ENCODE measurements at places on chromosomes 5 and 9.

DNA sequence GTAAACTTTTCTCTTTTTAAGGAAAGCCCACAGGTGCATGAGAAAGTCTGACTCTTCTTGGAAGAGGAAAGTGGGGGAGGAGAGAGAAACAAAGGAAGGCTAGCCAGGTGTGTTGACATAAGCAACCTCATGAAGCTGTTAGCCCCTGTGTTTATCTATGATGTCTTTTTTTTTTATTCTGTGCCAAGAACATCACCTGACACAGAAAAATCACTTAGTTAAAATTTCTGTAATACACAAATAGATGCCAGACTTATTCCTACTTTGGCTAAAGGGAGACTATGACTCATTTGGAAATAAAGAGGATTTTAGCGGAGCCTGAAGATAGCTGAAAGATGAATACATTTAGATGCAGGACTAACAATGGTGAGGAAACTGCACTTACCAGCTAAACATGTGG lies 58.3 kb downstream of the BAAT start:
- no peak for DNase-seq

GRCh38 chr5:124581738-124582560 lies 164.5 kb downstream of the ZNF608 start:
- no peak for DNase-seq

- no peak for DNase-seq
These were observed 330.0 kb downstream of the RASEF start for GRCh38 chr9:82732928-82733327.

GRCh38 chr9:120524038-120524437 lies 55.9 kb downstream of the CDK5RAP2 start:
- DNase-seq, result no peak

DNA sequence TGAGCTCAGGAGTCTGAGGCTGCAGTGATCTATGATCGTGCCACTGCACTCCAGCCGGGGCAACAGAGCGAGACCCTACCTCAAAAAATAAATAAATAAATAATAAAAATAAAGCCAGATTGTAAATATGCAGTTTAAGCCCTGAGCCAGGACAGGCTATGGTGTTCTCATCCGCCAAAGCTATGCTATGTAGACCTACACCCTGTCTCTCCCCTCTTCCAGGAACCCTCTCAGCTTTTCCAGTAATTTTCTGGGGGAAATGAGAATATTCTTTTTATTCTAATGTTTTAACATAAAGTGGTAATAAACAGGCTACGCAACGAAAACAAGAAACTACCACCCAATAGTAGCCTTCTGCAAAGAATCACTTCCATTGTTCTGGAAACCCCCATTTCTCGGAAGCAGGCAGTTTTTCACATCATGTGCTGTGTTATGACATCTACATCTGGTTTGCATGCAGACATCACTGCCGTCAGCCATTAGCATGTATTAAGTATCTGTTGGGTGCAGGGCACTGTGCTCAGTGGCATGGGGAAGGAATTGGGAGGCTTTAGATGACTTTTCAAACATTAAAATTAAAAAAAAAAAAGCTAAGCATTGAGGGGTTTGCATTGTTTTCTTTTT lies 38.0 kb upstream of the F2R start:
- DNase-seq, result no peak

DNA sequence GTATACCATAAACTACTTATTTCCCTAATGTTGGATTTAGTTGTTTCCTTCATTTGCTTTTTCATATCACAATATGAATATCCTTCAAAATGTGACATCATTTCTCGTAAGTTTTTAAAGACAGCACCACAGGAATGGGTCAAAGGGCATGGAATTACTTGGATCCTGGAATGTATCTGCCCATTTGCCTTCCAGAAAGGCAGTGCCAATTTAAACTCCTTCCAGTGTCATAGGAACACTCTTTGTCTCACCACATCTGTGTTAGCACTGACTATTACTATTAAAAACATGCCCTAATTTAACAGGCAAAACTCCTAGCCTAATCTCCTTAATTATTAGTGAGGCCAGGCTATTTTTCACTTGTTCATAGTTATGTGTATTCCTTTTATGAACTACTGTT lies 58.0 kb downstream of the SPTLC1 start:
- DNase-seq, result no peak

GRCh38 chr9:79615038-79615437 lies 43.3 kb downstream of the TLE4 start:
- no peak for DNase-seq

GRCh38 chr9:13352451-13352979 lies 73.0 kb upstream of the MPDZ start:
- no peak for DNase-seq

- no peak for DNase-seq
These were observed 62.1 kb downstream of the SLC44A1 start for GRCh38 chr9:105306351-105307140.

GRCh38 chr5:171129308-171129707 lies 179.7 kb upstream of the TLX3 start:
- no peak for DNase-seq

DNA sequence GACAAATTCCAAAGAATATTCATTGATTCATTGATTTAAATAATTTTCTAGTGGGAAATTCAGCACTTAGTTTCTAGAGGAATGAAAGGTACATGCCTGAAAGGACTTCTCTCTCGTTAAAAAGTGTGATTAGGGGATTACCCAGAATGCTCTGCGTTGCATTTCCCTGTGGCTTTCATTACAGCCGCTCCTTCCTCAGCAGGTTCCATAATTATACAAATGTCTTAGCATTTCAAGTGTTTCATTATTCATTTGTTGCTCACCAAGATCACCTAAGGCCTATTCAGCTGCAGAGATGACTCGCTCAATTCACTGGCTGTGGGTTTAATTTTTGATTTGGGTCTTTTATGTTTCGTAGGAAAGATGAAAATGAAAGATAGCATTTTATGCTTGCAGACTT lies 52.8 kb downstream of the SPATA31C2 start:
- peak; percentile 2 for DNase-seq

- DNase-seq, result no peak
These were observed 7.3 kb downstream of the CDC14B start for GRCh38 chr9:96612105-96612965.

DNA sequence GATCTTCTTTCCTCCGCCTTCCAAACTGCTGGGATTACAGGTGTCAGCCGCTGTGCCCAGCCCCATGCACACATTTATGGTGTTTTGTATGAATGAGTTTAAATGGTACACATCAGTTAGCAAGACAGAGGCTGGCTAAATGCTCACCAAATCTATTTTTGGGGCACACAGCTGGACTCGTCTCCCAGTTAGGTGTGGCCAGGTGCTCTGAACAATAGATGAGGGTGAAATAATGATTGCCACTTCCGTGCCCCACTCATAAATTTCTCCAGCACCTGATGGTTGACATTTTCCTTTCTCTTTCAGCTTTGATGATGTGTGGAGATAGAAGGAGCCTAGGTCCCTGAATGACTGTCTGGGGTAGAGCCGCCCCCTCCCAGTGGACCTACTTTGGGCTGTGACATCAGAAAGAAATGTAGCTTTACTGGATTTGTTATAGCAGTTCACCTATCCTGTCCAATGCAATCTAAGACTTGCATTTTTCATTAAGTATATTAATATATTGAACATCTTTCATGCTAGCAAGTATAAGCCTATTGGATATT lies 8.6 kb upstream of the RAPGEF1 start:
- no peak for DNase-seq

GRCh38 chr5:141100243-141100805 lies at the start of gene PCDHB3:
PCDHB3 (plus strand) TSS chr5:141100473; CDS start chr5:141100650, 177 bp downstream.
- DNase-seq, result no peak

DNA sequence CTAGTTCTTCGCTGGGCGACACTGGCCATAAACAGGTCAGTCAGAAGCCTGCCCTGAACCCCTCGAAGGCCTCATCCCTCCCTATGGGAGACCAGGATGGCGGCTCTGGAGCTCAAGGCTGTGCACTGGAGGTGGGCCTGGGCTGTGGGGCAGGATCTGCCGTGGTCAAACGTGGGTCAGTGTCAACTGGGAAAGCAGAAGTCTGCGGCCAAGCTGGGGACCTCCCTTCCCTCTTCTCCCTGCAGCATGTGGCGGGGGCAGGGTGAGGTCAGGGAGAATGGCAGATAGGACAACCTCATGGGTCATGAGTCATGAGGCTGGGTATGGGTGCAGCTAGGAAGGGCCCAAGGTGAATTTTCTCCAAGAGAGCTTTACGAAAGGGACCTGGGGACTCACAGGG lies 132.9 kb downstream of the RXRA start:
- no peak for DNase-seq

GRCh38 chr5:151284392-151284967 lies 19.1 kb downstream of the SLC36A3 start:
- no peak for DNase-seq

DNA sequence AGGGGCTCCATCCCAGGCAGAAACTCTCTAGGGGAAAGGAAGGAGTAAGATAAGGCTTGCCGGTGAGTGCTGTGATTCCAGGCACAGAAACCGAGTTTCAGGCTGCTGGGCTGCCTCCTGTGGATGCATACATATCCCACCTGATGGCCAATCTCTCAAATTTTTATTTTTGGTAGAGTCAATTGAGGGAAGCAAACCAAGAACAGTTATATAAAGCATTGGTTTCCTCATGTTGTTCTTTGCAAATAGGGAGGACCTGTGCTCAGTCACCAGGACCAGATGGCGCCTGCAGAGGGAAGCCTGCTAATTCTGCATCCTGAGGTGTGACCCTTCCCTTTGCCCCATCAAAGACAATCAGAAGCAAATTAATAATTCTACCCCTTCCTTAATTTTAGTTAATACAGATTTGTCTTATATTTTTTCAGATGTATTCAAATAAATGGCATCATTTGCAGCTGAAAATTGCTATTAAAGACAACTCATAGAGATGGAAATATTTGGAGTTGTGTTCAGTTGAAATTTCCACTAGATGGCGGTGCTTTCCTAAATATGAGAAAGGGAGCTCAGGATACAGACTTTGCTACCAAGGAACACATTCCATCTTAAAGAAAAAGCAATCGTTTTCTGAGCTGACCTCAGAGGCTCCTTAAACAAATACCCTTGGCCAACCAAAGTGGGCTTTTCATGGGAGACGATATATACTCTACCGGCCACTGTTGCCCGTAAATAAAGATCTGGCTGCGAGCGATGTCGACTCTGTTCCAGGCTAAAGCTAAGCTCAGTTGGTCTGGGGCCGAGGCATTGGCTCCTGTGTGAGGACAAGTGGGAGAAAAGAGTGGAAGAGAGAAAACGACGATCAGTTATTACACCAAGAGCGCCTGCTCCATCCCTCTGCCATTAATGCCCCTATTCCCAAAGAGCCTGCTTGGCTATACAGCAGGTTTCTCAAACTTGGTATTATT lies 225.7 kb upstream of the KLF9 start:
- DNase-seq, result no peak

GRCh38 chr9:105341434-105342146 lies 97.1 kb downstream of the SLC44A1 start:
- no peak for DNase-seq

DNA sequence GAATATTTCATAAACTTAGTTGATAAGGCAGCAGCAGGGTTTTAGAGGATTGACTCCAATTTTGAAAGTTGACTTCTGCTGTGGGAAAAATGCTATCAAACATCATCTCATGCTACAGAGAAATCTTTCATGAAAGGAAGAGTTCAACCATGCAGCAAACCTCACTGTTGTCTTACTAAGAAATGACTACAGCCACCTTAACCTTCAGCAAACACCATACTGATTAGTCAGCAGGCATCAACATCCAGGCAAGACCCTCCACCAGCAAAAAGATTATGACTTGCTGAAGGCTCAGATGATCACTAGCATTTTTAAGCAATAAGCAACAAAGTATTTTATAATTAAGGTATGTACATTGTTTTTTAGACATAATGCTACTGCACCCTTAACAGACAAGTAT lies 7.6 kb downstream of the TMEM174 start:
- no peak for DNase-seq

DNA sequence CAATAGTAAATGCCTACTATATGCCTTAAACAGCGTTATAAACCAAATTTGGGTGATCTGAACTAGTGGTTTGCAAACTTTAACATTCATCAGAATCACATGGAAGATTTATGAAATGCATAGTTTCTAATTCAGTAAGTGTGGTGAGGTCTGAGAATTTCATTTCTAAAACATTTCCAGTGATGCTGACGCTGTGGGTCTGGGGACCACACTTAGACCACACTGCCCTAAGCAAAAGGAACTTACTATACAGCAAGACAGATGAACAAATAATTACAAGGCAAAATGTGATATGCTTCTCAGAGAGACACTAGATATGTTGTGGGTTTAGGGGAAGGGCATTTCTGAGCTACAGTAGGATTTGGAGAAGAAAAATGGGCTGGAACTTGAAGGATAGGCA lies 72.6 kb downstream of the OXCT1 start:
- no peak for DNase-seq

GRCh38 chr5:172048170-172048422 lies 41.7 kb upstream of the FBXW11 start:
- DNase-seq, result no peak

DNA sequence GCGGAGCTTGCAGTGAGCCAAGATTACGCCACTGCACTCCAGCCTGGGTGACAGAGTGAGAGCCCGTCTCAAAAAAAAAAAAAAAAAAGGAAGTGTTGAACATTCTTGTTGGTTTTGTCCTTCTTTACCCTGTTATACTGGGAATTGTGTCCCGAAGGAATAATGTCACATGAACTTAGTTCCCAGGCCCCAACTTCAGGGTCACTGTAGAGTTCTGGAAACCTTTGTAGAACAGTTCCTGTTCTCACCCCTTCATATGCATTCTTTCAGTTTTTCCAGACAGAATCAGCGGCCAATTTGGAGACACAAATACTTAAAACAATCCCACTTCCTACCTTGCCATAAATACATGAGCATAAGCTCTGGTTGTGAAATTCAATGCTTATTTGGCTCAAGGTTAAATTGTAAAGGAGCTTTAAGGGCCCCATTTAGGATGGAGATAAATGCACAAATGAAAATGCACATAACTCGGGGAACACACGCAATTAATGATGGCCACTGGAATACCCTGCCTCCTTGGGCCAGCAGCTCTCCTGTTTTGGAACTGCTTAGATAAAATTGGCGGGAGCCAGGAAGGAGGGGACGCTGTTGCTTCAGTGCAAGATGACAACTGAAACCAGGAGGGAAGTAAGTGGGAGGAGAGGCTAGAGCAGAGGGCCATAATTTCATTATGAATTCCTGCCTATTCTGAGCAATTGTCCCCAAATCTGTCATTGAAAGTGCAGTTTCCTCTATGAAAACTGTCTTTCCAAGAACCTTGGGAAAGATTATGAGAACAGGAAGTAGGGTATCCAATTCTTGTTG lies 153.7 kb downstream of the FGF1 start:
- DNase-seq, result no peak

- no peak for DNase-seq
These were observed 209.0 kb downstream of the EFNA5 start for GRCh38 chr5:107461770-107462169.

GRCh38 chr5:90111364-90112032 lies 298.1 kb downstream of the CETN3 start:
- no peak for DNase-seq

All from esophagus muscularis mucosa (tissue), 4 donors.